ENCODE measurements at places on chromosomes 2 and 18.

- DNase-seq: no peak
Observed at GRCh38 chr2:170113168-170113894, 64.6 kb upstream of the MYO3B start.

GRCh38 chr2:59301466-59302402 is 1060.6 kb upstream of the FANCL start:
- peak; percentile 84 for DNase-seq

- DNase-seq: no peak
Observed at GRCh38 chr2:196594158-196594557, 45.4 kb upstream of the CCDC150 start.

DNA sequence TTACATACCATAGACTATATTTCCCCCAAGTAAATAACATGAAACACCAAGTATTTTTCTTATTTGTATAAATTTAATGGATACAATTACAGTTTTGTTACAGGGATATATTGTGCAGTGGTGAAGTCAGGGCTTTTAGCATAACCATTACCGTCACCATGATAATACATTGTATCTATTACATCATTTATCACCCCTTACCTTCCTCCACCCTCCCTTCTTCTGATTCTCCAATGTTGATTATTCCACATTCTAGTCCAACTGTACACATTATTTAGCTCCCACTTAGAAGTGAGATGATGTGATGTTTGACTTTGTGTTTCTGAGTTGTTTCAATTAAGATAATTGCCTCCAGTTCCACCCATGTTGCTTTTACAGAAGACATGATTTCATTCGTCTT is 35.2 kb upstream of the NETO1 start:
- no peak for DNase-seq

DNA sequence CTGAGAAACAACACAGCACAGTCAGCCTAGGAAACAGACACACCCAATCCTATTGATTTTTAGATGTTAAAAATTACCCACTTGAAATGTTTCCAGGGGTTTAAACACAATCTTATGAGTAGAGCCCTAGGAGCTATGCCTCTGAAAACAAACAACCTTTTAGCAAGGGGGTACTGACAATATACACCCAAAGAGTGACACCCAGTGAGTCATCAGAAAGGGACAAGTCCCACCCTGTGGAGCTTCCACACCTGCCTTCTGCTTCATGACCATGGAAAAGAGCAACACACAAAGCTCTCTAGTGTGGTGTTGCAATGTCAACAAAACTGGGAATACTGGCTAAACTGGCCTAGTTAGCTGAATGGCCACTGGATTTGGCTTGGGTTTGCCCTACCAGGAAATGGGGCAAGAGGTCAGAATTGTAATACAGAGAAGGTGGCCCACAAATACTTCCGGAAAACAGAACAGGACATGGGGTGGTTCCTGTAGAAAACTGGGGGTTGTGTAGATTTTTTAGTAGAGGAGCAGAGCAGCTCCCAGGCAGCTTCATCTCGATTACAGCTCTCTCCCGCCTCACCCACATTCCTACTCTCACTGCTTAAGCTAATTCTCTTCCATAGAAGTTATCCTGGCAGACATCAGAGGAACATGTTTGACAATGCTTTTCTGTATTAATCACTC is 98.2 kb downstream of the GAREM1 start:
- DNase-seq: no peak

- DNase-seq: no peak
Observed at GRCh38 chr2:203897544-203897943, 30.0 kb downstream of the CTLA4 start.

- DNase-seq: no peak
Observed at GRCh38 chr2:14615760-14616159, 16.8 kb upstream of the LRATD1 start.

DNA sequence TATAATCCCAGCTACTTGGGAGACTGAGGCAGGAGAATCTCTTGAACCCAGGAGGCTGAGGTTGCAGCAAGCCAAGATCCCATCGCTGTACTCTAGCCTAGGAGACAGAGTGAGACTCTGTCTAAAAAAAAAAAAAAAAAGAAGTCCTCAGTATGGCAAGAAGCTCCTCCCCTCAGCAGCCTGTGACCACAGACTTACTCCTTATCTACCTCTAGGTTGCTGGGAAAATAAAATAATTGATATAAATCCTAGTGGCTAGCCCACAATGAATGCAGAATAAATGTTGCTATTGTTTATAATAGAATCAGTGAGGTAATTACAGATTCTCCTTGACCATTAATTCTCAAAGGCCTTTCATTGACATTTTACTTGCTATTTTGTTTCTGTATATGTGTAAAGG is 70.6 kb downstream of the IRS1 start:
- no peak for DNase-seq

DNA sequence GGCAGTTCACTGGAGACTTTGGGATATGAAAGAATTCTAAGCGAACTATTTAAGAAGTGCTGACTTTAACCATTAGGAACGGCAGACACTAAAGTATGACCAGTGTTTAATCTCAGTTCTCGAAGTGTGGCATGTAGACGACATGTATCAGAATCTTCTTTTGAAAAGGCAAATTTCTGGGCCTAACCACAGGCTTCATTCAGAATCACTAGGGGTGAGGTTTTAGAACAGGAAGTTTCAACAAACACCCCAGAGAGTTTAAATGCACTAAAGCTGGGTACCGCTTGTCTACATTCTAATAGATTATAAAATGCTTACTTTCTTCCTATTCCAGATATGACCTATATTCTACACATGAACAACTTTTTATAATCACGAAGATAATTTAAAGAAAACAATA is 180.3 kb downstream of the ANKRD44 start:
- DNase-seq: no peak

DNA sequence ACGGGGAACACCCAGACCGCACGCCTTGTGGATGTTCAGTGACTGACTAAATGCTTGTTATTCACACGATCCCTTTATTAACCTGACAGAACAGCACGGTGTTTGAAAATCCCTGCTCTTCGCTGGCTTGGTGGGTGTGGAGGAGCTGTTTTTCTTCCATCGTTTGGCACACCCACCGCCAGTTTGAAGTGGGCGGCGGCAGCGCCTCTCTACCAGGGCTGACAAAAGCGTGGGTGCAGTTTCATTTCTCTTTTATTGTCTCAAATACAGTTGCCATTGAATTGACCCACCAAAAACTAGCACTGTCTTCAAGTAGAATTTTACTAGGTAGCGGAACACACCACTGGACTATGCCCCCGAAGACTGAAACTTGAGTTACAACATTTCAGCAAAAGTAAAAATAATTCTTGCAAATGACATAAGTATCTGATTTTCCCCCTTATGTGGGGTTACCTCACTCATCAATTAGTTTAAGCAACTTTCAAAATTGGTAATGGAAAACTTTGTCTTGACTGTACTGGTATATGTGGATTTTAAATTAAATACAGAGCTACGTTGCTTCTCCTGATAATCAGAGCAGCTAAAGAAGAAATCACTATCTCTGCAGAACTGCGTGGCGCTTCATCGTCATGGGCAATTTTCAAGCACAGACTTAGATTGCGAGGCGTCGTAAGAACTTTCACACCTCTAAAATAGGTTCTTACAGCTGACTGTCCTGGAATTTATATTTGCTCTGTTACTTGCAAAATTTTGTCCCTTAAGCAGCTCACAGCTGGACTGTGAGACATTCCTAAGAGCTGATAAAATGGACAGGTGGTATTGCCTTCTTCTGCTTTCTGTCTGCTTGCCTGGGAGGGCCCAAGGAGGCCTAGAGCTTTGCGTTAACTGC is 60.9 kb downstream of the LDLRAD4 start:
- no peak for DNase-seq

DNA sequence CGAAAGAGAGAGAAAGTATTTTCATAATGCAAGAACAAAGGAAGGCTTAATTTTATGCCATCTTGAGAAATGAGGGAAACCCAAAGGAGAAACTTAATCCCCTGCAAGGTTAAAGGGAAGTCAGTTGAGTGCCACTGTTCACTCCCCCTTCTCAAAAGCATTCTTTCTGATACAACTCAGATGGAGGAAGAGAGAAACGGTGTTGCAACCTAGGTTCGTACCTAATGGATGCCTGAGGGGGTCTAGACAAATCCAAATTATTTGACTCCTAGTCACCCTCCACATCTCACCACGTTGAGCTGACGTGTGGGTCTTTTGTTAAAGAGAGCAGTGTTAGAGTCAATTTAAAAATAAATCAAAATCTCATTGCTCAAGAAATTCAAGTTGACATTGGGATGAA is 52.6 kb upstream of the UNC80 start:
- no peak for DNase-seq

GRCh38 chr2:226839161-226839560 is 3.3 kb downstream of the RHBDD1 start:
- DNase-seq: no peak

DNA sequence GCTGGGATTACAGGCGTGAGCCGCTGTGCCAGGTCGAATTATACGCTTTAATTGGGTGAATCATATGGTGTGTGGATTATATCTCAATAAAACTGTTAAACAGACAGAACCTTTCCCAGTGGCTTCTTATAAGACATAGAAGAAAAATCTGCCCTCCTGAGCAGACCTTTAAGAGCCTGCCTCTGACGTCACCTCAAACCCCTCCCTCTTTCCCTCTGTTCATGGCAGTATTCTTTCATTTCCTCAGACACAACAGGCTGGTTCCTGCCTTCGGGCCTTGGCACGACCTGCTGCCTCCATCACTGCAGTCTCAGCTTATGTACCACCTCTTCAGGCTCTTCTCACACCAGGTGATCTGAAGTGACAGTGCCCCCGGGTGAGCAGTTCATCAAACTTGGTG is 14.0 kb upstream of the PDIA6 start:
- no peak for DNase-seq

DNA sequence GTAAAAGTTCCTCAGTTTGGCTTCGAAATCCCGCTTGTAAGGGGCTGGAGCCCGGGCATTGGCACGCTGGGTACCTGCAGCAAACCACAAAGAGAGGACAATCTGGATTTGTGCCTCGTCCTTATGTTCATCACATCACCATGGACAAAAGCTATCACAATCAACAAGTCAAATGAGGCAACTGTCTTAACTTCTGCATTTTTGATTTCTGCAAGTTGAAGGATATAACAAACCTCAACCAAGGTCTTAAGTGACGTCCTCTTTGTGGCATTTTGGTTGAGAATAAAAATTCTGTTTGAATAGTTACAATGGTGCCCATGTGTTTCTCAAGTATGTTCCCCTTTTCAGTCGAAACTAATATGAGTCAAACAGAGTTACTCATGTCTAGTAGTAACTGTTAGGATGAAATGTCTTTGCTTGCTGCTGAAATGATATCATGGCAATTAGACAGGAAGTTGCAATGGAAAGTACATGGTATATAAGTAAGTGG is 70.8 kb upstream of the STK17B start:
- no peak for DNase-seq

- peak; percentile 57 for DNase-seq
Observed at GRCh38 chr18:60044290-60045006, 144.7 kb downstream of the PMAIP1 start.

- no peak for DNase-seq
Observed at GRCh38 chr2:8479298-8479697, 202.6 kb upstream of the ID2 start.

- DNase-seq: no peak
Observed at GRCh38 chr2:230570987-230571386, 141.7 kb upstream of the CAB39 start.

DNA sequence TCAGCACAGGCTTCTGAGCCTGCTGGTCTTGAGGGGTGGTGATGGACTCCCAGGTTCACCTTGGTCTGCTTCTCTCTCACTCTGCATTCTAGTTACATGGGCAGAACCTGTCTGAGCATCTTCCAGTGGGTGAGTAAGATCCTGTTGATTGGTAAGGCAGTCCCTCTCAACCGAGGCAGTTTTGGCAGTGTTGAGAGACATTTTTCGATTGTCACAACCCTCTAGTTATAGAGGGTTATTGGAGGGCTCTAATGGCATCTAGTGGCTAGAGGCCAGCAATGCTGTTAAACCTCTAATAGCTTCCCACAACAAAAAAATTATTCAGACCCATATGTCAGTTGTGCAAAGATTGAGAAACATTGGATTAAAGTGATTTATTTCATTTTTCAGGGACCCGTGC is 9.3 kb upstream of the MGAT5 start:
- DNase-seq: peak; percentile 18

GRCh38 chr2:12046641-12047040 is 300.2 kb downstream of the LPIN1 start:
- DNase-seq: no peak

- DNase-seq: no peak
Observed at GRCh38 chr2:212905640-212906201, 245.7 kb downstream of the IKZF2 start.

GRCh38 chr2:25380023-25380422 is 38.3 kb upstream of the DNMT3A start:
- no peak for DNase-seq

DNA sequence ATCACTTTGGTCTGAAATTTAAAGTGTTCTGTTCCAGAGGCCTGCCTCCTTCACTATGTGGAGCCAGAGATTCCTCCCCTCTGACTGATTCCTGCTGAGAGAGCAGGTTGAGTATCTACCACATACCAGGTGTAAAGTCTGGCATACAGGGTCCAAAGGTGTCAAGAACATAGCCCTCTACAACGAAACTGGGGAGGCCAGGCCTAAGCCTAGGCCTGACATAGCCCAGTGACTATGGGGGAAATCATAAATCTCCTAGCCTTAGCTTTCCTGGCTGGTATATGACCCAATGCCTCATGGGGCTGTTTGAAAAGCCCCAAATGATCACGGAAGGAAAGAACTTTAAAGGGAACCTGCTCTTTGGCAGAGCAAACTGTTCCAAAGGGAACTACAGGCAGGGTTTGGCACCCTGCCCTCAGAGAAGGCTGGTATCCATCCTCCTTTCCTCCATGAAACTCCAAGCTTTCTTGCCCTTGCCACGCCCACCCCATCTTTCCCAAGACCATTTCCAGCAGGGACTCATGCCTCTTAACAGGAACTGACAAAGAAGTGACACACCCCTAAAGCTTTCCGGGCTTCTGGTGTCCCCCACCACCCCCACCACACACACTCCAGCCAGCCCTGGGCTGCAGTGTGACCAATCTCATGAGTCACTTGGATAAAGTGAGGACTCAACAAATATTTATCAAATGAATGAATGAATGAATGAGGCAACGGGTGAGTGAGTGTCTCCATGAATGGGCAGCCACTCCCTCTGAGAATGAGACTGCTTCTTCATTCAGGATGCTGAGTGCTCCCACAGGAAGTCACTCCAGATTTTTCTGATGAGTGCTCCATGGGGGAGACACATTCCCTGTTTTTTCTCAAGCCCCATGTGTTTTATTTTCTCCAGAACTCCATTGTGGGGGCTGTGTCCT is 114.5 kb upstream of the STPG4 start:
- peak; percentile 11 for DNase-seq

DNA sequence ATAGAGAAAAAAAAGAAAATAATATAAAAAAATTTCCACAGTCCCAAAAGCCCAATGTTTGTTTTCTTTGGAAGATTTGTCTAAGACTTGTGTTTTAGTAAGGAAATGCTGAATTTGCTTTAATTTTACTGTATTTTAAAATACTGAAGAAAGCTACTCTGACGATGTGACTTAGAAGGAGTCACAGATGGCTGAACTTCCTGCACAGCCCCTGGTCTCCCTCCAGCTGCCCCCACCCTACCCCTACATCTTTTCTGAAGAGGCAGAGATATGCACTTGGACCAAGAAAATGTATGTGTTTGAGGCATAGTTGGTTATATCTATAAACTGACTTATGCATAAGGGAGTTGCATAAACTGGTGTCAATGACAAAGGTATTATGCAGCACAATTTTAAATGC is 172.3 kb downstream of the CDH2 start:
- DNase-seq: no peak

- DNase-seq: no peak
Observed at GRCh38 chr18:76491776-76492668, 3.0 kb downstream of the ZNF516 start.
